ENCODE measurements at places on chromosomes 1 and 21. TPM values are rescaled to one million over a fixed set of nuclear protein-coding genes. Genes with fewer than 3 reads are reported as not detected.

The OR2T35 gene
- not detected for total RNA-seq

- no peaks in the 10 kb centered on the region for H3K27me3 ChIP-seq
- no peak overlapping the region for H3K4me3 ChIP-seq
- peak overlapping the region; percentile 44 for H3K27ac ChIP-seq
- no peaks in the 10 kb centered on the region for H3K4me1 ChIP-seq
- peaks cover 34% of the 10 kb centered on the region for H3K36me3 ChIP-seq
Measured at GRCh38 chr1:36096500-36097432, 8.1 kb downstream of the ADPRS start.

DNA sequence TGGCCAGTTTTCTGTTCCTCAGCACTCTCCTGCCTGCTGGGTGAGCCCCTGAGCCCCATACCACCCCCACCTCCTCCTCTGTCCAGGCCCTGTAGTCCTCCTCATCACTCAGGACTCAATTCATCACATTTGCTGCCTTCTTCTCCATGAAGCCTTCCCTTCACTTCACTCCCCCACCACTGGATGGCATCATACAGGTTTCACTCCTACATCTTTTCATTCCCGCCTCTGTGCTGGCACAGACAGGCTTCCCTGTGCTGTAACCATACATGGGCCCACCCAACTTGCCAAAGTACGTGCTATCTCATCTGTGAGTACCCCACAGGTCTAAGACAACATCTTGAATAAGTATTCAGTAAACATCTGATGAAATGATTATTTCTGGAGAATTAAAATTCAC is 56.9 kb downstream of the SLC45A1 start:
- peaks cover 11% of the 10 kb centered on the region for H3K4me1 ChIP-seq
- H3K36me3 ChIP-seq = peaks cover 42% of the 10 kb centered on the region
- peak; percentile 83 for DNase-seq
- no peak overlapping the region for H3K27ac ChIP-seq
- H3K27me3 ChIP-seq = no peaks in the 10 kb centered on the region

GRCh38 chr21:28805885-28806284 is 186.8 kb downstream of the LTN1 start:
- peaks cover 6% of the 10 kb centered on the region for H3K4me1 ChIP-seq
- no peaks in the 10 kb centered on the region for H3K27me3 ChIP-seq
- DNase-seq = no peak
- no peak overlapping the region for H3K4me3 ChIP-seq
- no peaks in the 10 kb centered on the region for H3K36me3 ChIP-seq

DNA sequence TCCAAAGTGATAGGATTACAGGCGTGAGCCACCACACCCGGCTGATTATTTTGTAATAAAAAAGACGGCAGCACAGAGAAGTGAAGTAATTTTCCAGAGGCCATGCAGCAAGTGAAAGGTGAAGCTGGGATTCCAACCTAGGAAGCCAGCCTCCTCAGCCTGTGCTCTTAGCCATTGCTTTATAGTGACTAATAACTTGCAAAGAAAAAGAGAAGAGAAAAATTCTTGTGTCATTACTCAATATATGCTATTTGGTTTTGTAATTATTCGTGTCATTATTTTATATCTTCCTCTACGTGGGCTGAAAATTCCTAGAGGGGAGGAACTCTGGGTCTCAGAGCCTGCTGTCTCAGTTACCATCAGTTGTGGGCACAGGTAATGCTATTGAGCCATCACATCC is 1.6 kb upstream of the IER5 start:
- no peak overlapping the region for H3K4me3 ChIP-seq
- peaks cover 9% of the 10 kb centered on the region for H3K4me1 ChIP-seq
- H3K27me3 ChIP-seq = no peaks in the 10 kb centered on the region
- peaks cover 12% of the 10 kb centered on the region for H3K36me3 ChIP-seq
- DNase-seq = no peak

- H3K27me3 ChIP-seq = no peaks in the 10 kb centered on the region
- no peaks in the 10 kb centered on the region for H3K36me3 ChIP-seq
- no peak overlapping the region for H3K4me3 ChIP-seq
- DNase-seq = no peak
Measured at GRCh38 chr1:11364170-11364569, 91.2 kb downstream of the UBIAD1 start.

The GBP5 gene
- not detected for total RNA-seq

DNA sequence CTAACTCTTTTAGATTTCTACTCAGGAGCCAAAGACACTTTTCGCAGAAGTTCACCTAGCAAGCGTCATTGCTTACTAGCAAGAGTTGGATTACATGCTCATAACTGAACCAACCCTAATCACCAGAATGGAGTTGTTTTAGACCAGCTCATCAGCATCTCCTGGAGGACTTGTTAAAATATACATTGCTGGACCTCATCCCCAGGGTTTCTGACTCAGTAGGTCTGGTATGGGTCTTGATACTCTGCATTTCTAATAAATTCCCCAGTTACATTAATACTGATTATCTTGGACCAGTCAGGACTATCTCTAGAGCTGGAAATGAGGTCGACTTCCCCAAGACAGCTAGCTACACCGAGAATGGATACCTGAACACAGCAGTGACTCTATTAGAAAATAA is 9.7 kb upstream of the PRDX6 start:
- H3K36me3 ChIP-seq = peaks cover 41% of the 10 kb centered on the region
- no peak overlapping the region for H3K27ac ChIP-seq
- H3K4me3 ChIP-seq = no peak overlapping the region
- no peaks in the 10 kb centered on the region for H3K27me3 ChIP-seq
- no peak for DNase-seq
- H3K4me1 ChIP-seq = no peaks in the 10 kb centered on the region

The LAMB3 gene
- total RNA-seq = 0.53 TPM

- no peaks in the 10 kb centered on the region for H3K27me3 ChIP-seq
- no peaks in the 10 kb centered on the region for H3K36me3 ChIP-seq
- H3K4me1 ChIP-seq = no peaks in the 10 kb centered on the region
- DNase-seq = no peak
- H3K4me3 ChIP-seq = no peak overlapping the region
Measured at GRCh38 chr1:5389101-5389885, 602.9 kb downstream of the NPHP4 start.

DNA sequence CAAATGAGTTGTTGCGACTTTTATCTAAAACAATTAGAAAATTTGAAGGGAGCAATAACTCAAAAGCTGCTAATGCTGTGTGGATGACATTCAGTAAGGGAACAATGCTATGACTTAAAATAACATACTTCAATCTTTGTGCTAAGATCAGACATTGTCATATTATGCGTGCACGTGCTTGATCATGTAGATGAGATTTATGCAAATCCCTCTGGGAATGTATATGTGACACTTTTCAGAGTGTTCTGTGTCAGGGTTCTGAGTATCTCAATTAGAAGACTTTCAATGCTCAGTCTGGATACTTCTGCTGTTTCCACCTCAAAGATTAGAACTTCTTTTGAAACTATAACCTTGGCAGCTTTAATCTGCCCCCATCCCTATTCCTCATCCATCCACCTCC is 18.6 kb upstream of the POU2F1 start:
- DNase-seq = no peak
- no peaks in the 10 kb centered on the region for H3K27me3 ChIP-seq
- no peak overlapping the region for H3K4me3 ChIP-seq
- H3K4me1 ChIP-seq = peaks cover 11% of the 10 kb centered on the region

The HPDL gene
- total RNA-seq = 10.1 TPM

The FBXO44 gene
- 69.6 TPM for total RNA-seq

GRCh38 chr1:170685166-170685565 is 21.2 kb downstream of the PRRX1 start:
- H3K27ac ChIP-seq = no peak overlapping the region
- H3K27me3 ChIP-seq = no peaks in the 10 kb centered on the region
- no peak overlapping the region for H3K4me3 ChIP-seq
- no peak for DNase-seq
- no peaks in the 10 kb centered on the region for H3K36me3 ChIP-seq

DNA sequence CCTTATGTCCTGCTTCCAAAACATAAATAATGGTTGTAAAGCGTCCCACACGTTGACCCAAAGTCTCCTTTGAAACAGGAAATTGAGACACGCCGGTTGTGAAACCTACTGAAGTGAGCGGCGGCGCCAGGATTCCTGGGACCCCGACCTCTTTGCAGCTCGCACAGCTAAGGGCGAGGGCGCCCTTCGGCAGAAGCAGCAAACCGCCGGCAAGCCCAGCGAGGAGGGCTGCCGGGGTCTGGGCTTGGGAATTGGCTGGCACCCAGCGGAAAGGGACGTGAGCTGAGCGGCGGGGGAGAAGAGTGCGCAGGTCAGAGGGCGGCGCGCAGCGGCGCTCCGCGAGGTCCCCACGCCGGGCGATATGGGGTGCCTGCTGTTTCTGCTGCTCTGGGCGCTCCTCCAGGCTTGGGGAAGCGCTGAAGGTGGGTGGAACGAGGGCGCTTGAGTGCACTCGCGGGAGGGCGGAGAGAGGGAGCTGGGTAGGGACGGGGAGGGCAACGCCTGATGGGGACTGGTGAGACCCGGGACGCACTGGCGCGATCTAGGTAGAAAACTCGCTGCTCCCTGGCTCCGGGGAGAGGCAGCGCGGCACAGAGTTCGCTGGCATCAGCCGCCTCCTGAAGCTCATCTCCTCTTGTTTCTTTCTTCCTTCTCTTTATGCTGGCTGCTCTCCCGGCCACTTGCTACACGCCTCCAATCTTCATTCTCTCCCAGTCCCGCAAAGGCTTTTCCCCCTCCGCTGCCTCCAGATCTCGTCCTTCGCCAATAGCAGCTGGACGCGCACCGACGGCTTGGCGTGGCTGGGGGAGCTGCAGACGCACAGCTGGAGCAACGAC is at the start of gene CD1D:
Gene CD1D, plus strand, starts transcription at position 155 of the 836 bp plus-strand sequence. Its CDS starts 207 bp downstream, at position 362.
- H3K27me3 ChIP-seq = peaks cover 63% of the 10 kb centered on the region
- no peaks in the 10 kb centered on the region for H3K36me3 ChIP-seq
- no peaks in the 10 kb centered on the region for H3K4me1 ChIP-seq
- peak; percentile 84 for DNase-seq
- peak within 1 kb of the TSS; percentile 86 for H3K4me3 ChIP-seq
- no peak within 1 kb of the TSS for H3K27ac ChIP-seq

DNA sequence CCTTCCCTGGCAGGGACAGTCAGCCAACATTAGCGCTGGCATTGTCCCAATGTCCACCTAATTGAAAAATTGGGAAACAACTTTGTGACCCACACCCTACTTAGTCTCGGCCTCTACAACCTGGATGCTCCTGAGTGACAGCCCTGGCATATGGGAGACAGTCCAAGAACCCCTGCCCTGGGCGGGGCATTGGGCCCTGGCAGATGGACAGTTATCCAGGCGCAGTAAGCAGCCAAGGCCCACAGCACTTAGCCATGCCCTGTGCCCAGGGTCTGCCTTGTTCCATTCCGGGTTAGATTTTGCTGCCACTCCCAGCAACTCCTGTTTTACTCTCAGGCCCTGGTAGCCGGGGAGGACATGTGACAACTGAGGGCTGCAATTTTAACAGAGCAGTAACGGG is 50.3 kb downstream of the NFASC start:
- H3K4me1 ChIP-seq = peaks cover 53% of the 10 kb centered on the region
- DNase-seq = no peak
- H3K4me3 ChIP-seq = no peak overlapping the region
- no peaks in the 10 kb centered on the region for H3K36me3 ChIP-seq

GRCh38 chr1:96016219-96016618 is 705.4 kb upstream of the PTBP2 start:
- no peaks in the 10 kb centered on the region for H3K36me3 ChIP-seq
- no peak for DNase-seq
- H3K4me3 ChIP-seq = no peak overlapping the region
- no peak overlapping the region for H3K27ac ChIP-seq
- no peaks in the 10 kb centered on the region for H3K27me3 ChIP-seq

DNA sequence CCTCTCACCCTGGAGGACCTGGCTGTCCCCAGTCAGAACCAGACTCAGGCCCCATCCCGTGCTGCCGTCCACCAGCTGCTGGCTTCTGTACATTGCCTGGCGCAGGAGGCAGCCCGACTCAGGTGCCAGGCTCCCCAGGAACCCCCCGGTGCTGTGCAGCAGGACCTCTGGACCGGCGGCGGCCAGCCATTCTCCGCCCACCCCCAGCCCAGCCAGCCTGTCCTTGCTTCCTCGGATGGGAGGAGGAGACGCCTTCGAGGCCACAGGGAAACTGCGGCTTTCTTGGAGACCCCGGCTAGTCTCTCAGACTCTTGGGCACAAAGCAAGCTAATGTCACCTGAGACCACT is 4.4 kb downstream of the C1orf167 start:
- no peaks in the 10 kb centered on the region for H3K4me1 ChIP-seq

DNA sequence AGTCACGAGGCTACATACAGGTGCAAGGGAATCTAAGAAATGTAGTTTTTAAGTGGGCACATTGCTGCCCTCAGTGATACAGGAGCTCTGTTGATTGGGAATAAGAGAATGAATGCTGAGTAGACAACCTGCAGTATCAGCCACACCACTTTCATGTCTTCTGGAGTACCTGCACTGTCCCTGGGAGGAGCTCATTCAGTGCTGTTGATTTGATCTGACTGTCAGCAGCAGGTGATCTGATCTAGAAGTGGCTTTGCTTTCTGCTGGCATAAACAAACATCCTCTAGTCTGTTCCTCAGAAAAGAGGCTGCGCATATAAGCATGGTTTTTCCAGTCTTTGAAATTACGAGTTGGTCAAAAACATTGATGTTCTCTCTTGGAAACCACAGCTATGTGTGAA is 35.5 kb upstream of the LRRC52 start:
- no peak overlapping the region for H3K27ac ChIP-seq
- no peak for DNase-seq
- H3K4me1 ChIP-seq = no peaks in the 10 kb centered on the region
- H3K27me3 ChIP-seq = peaks cover 10% of the 10 kb centered on the region
- H3K4me3 ChIP-seq = no peak overlapping the region
- no peaks in the 10 kb centered on the region for H3K36me3 ChIP-seq

- H3K36me3 ChIP-seq = no peaks in the 10 kb centered on the region
- DNase-seq = peak; percentile 47
- H3K4me1 ChIP-seq = peaks cover 6% of the 10 kb centered on the region
- H3K27ac ChIP-seq = no peak overlapping the region
- peaks cover 82% of the 10 kb centered on the region for H3K27me3 ChIP-seq
- H3K4me3 ChIP-seq = no peak overlapping the region
Measured at GRCh38 chr1:38507563-38507962, 352.0 kb downstream of the RRAGC start.

DNA sequence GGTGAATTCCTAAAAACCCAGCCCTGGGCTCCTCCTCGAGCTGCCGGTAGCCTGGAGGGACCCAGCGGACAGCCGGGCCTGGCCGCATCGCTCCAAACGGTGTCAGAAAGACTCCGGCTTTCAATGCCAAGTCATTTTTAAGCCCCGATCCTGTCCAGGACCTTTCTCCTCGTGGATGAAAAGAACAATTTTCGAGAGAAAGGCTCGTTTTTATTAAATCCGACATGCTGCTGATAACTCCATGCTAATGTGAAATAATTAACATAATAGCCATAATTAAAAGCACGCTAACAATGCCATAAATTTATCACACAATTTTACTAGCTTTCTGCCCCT is 4.6 kb upstream of the FOXD3 start:
- DNase-seq = no peak
- peaks cover 72% of the 10 kb centered on the region for H3K27me3 ChIP-seq
- peak overlapping the region; percentile 72 for H3K4me3 ChIP-seq
- peaks cover 5% of the 10 kb centered on the region for H3K4me1 ChIP-seq

The RGSL1 gene
- total RNA-seq = not detected

The HSF2BP gene
- 1.7 TPM for total RNA-seq

The SPRR2A gene
- not detected for total RNA-seq

DNA sequence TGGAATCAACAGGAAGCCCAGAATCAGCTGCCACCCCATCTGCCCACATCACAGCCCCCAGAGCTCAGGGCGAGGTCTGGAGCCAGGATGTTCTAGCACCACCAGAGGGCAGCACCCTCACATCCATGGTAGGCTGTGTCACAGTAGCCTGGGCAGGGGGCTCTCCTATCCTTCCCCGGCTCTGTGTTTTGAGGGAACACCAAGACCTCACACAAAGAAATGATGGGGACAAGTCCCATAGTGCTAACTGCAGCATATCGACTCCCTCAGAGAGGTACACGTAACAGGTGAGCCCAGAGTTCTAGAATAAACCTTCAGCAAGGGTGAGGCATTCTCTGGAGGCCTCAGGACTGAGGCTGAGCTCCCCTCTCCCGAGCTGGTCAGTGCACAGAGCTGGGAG is 2.3 kb upstream of the KCNC4 start:
- H3K4me3 ChIP-seq = no peak overlapping the region
- H3K36me3 ChIP-seq = no peaks in the 10 kb centered on the region
- peaks cover 29% of the 10 kb centered on the region for H3K27me3 ChIP-seq
- DNase-seq = peak; percentile 95
